ENCODE measurements at places on chromosomes 1 and 21. TPM values are rescaled to one million over a fixed set of nuclear protein-coding genes. Genes with fewer than 3 reads are reported as not detected.
A peak's percentile ranks its signal among the peaks of the same experiment; 100 is the strongest.

DNA sequence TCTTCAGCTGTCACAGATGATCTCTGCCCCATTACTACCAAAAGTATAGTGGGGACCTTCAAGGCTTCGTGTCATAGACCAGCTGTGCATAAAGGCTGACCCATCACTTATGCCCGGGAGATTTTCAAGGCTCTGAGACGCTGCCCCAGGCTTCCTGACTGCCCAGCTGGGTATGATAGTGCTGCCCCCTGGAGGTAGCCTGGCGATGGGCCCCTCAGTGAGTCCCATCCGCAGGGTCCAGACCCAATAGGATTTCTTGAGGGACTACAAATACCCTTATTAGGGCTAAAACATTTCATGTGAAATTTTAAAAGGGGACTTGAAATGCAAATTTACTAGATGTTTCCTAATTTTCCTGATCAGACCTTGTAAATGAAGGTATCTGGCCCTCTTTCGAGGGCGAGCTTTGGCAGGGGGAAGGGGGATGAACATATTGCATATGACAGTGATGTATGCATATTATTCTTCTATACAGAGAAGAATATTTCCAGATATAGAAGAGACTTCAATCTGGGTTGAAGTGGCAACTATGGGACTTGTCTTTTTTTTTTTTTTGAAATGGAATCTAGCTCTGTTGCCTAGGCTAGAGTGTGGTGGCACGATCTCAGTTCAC lies 11.7 kb upstream of the FCMR start:
- no peak for DNase-seq

- DNase-seq = peak; percentile 65
Observed at GRCh38 chr1:235011599-235012435, 116.8 kb downstream of the TOMM20 start.

- no peak for DNase-seq
Observed at GRCh38 chr1:51247022-51247421, 10.9 kb downstream of the RNF11 start.

DNA sequence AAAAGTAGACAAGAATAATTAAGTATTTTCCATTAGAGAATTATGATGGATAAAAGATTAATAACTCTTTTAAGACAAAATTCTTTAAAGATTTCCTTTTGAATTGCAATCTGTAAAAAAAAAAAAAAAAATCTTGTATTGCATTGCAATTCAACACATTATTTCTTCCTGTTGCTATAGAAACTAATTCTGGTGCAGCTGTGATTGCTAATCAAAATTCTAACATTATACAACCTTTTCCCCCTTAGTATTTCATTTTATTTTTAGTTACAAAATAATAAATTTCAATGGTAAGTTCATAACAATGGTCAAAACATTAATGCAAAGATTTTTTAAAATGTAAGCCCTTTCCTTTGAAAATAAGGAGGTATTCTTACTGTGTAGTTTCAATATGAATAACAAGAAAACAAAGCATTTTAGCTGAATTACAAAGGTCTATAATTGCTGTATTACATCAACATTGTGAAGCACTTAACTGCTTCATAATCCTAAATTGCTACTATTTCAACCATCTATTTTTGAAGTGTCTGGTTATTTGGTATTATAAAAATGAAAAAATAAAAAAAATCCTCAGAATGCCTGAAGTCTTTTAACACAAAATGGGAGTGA lies 135.0 kb downstream of the SYT14 start:
- no peak for DNase-seq

Gene LYSMD1
- total RNA-seq = 11.4 TPM

DNA sequence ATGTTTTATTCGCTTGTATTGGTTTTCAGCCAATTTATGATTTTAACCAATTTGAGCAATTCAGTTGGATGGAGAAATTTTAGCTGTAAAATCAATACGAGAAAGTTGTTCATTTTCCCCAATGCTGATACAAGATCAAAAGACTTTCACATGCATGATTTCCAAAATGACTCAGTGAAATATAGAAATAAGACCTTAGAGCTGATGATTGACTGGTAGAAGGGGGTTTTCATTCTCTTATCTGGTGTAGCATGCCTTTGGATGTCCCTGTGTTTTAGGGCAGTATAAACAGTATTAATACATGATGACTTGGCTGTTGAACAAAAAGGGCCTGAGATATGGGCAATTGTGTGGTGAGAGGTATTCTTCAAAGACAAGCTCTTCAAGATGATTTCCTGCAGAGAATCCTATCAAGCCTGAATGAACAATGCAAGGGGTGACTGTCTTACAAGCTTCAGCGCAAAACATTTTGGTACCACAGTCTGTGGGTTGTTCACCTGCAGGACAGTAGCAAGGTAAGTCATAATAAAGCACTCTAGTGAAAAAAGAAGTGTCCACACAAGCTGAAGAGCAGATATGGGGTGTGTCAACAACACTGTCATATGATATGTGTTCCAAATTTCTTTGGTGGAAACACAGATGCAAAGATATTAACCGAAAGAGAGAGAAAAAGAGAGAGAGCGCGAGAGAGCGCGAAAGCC lies 156.2 kb downstream of the TNFSF18 start:
- DNase-seq = no peak

DNA sequence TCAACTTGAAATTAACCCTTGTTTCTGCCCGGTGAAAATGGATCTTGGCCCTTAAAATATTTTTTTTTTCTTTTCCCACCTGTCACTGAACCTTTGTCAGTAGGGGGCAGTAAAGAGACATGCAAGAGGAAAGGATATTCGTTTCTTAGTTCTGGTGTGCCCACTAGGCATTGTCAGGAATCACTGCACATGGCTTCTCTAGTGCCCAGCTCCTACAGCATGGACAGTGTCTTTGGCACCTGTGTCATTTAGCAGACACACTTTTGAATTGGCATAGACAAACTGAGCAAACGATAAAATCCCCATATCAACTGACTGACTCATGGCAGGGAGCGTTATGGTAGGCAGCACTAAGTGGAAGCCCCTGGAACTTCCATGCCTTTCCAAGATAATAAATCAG lies 1048.1 kb downstream of the BRINP3 start:
- no peak for DNase-seq

GRCh38 chr1:150385537-150386445 lies 21.8 kb downstream of the RPRD2 start:
- DNase-seq = no peak

- DNase-seq = no peak
Observed at GRCh38 chr1:42646056-42646455, 12.2 kb upstream of the PPIH start.

DNA sequence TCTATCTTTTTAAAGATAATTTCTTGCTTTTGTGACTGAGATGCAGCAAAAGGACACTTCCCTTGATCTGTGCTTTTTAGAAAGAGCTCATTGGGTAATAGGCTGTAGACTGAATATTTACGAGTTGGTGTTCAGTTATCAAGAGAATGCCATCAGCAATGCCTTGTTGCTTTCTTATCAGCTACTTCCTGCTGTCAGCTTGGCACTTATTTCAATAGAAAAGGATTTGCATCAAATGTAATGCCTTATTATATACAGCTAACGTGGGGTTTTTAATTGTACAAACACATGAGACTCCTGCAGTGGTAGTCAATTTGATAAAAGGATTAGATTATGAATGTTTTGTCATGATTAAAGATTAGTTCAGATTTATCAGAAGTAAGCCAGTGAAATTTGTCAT lies 122.2 kb downstream of the ADGRL2 start:
- no peak for DNase-seq

DNA sequence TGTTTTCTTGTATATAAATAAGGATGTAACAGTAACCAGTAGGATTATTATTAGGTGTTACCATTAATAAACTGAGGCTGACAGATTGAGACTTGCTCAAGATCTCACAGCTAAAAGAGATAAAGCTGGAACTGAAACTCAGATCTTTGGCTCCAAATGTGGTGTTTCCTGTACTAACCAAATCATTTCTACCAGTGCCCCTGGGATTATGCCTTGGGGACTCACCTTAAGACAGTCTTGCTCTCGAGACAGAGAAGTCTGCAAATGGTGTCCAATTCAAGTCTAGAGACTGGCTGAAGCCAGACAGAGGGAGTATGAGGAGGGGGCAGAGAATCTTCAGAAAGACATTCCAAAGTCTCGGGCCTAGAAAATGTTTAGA lies 593 bp upstream of the CD53 start:
- DNase-seq = no peak

DNA sequence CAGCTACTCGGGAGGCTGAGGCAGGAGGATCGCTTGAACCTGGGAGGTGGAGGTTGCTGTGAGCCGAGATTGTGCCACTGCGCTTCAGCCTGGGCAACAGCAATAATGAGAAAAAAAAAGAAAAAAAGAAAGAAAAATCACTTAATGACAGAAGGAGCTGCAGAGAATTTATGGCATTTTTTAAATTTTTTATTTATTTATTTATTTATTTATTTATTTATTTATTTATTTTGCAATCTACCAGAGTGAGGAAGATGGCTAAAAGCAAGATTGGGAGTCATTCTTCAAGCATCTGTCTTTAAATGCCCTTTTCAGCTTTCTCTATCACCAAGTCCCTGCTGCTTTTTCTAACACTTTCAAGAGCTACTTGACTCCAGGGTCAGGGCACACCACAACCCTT lies 91.7 kb downstream of the WDR4 start:
- DNase-seq = no peak

DNA sequence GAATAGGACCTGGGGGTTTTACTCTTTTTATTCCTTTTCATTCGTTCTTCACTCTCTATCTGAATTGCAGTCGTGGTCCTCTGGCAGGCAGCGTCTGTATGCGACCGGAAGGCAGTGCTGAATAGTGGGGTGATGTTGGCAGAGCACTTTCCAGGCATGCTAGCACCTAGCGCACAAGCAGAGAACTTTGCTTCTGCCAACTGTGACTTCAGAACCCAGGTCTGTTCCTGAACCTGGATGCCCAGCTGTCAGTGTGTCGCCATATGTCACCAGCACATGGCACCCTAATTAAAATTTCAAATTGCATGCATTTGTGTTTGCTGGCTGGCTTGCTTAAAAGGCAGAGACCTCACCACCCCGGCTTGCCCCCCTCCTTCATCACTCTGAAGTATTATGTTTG lies 116.2 kb downstream of the NFIA start:
- DNase-seq = no peak
